ENCODE measurements at places on chromosomes 5 and 9.

DNA sequence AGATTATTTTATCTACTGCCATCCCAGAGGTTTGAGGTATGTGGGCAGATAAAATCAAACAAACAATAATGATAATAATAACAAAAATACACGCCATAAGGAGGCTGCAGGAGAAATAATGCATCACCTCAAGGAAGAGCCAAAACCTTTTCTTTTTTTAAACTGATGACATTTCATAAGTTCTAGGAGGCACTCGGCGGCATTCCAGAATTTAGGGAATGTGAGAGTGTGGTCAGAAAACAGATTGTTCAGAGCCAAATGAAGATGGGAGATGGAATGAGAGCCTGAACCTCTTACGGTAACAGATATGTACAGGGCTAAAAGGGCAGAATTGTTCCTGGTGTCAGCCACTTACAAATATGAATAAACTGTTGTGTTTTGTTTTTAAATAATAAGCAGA lies 615.0 kb upstream of the CHD1 start:
- DNase-seq = no peak

- no peak for DNase-seq
These were observed 8.8 kb upstream of the FCN2 start for GRCh38 chr9:134871697-134872340.

DNA sequence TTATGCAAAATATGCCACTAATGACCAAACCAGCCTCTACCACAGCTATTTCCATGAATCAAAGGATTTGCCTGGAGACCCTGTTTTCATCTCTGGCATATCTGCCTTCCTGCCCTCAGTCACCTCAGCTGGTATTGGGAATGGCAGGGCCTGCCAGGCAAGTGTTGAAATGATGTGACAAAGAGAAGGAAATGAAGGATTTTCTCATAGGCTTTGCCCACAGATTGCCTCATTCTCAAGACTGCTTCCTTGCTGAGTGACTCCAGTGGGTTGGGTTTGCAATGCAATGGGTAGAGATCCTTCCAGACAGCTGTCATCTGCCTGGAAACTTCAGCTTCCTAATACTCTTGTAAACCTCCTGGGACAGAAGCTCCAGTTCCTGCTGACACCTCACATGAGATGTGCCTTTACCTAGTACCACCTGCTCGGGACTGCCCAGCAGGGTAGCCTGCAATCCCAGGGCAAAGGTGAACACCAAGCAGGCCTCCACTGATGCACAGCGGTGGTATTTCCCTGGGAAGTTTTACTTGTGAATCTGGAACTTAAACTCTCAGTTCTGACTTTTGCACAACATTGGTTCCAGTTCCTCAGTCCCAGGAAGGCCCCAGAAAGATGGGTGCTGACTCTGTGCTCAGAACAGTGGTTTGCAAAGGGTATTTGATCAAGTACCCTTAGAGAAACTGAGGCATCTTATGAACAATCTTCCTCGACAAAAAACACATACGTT lies 64.8 kb upstream of the SLC1A1 start:
- DNase-seq = no peak

DNA sequence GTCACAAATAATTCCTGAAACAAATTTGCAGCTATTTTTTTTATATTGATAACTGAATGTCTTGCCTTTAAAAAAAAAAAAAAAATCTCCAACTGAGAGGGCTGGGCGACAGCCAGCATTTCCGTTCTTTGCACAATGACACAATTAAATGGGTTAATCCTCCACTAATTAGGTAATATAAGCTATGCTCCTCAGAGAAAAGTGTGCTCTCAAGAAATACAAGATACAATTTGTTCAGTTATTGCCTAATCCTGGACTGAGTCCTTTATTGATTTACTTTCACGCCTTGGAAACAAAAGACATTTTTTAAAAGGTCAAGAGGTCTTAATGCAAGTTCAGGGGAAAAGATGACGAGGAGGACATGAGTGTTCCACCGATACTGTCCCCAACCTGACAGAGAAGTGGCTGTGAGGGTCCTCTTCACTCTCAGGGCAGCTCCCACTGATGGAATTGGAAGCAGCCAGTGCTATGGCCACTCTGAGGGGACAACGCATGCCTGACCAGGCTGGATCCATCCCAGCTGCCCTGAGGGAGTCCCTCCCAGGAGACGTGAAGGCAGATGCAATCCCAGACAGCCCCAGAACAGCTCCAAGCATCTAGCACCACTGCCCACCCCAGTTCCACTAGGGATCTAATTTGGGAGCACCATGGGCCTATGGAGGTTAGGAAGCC lies 220.7 kb downstream of the GNA14 start:
- DNase-seq = no peak

DNA sequence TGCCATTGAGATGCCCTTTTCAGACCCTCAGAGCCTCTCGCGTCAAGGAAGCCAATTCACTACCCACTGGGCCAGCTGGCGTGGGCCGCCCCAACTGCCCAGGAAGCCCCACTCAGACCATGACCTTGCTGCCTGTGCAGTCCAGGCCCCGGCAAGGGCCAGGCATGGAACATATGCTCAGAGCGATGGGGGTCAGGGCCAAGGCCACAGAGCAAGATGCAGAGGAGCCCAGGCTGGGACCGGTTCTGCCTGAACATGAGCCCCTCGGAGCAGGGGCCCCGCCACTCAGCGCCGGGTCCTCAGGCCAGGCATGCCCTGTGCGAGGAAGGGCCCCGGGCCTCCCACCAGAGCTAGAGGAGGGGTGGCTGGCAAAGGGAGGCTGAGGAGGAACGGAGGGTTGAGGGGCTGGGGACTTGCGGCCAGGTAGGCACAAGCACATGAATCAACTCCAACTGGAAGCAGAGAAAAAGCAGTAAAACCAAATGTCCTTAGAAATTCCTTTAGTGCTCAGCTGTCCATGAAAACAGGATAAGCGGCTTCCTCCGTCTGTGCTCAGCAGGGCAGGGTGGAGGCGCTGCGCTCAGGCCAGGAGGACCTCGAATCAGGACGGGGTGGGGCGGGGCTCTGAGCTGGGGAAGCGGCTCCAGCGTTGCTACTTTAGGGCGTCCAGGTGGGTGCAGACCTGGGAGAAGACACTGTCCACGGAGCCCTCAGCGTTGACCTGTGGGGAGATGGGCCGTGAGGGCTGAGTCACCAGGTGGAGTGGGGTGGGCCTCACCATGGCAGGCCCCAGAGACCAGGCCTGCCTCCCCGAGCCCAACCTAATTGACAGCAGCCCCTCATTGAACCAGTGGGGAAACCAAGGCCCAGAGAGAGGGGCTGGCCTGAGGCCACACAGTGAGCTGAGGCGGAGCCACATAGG lies 9.9 kb downstream of the AK1 start:
- DNase-seq = no peak

DNA sequence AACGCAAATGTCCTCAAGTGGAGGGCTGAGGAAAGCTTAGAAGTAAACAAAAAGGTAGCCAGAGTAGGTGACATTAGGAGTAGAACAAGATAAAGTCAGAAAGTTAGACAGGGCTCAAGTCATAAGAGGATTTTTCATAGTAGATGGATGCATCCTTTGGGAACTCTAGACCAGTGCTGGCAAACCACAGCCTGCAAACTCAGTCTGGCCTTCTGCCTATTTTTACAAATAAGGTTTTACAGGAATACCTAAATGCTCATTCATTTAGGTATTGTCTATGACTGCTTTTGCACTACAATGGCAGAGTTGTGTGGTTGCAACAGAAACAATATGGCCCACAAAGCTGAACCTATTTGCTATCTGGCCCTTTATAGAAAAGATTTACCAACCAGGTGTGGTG lies 116.0 kb upstream of the HMHB1 start:
- DNase-seq = no peak

DNA sequence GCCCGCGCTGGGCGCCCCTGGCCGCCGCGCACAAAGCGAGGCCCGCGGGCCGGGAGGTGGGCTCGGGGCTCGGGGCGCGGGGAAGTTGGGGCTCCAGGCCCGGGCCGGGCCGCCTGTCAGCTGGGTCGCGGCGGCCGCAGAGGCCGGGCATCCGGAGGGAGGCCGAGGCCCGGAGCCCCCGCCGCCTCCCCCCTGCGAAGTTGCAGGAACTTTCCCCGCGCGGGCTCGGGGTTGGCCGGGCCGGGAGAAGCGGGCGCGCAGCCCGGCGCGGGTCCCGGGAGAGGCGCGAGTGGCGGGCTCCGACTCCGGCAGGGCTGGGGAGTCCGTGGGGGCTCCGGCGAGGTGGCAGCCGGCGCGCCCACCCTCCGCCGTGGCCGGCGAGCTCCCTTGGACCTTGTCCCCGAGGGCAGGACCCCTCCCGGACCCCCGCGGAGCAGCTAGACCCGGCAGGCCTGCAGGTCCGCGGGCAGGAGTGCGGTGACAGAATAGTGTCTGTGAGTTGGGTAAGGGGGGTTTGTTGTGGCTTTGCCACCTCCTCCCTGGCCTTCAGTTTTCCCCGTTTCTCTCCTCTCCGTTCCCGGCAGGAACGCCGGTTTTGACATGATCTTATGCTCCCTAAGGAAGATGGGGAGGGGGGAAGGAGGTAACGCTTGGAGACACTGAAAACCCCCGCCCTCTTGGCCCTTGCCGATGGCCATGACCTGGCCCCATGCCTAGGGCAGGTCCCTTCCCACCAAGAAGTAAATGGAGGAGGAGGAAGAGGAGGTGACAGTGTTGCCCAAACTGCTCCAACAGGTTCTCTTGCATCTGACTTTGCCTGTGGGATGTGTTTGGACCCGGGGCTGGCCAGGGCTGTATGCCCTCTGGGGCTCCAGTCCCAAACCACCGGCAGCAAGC lies 942 bp downstream of the PHF2 start:
- DNase-seq = no peak

DNA sequence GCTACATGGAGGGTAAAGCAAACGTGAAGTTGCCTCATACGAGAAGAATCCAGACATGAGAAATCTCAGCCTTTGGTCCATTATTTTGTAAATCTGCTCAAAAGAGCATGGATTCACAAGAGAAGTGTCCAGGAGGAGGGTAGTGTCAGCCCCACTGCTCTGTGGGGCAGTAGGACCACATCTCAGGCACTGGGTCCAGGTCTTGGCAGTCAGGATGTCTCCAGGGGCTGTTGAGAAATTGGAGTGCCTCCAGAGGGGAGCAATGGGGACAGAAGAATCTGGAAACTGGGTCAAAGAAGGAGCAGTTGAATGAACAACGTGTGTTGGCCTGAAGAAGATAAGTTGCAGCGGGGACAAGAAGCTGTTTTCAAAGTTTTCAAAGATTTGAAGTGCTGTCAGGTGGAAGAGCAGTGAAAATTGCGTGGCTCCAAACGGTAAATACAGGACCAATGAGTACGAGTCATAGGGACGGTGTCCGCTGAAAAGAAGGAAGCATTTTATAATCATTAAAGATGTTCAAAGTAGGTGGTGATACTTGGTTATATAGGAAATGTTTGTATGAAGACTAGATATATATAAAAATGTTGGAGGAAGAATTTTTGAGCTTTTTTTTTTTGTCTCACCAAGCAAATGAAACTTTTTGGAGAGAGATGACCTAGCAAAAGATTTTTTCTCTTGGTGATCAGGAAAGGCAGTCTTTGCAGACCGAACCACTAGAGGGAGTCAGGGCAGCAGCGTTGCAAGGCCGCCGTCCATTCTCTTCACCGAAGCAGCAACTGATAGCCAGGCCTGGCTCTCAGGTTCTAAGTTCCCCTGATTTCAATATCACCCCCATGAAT lies 57.1 kb upstream of the ZBED3 start:
- peak; percentile 2 for DNase-seq

GRCh38 chr5:135027697-135028615 lies 6.1 kb downstream of the PITX1 start:
- DNase-seq = no peak

DNA sequence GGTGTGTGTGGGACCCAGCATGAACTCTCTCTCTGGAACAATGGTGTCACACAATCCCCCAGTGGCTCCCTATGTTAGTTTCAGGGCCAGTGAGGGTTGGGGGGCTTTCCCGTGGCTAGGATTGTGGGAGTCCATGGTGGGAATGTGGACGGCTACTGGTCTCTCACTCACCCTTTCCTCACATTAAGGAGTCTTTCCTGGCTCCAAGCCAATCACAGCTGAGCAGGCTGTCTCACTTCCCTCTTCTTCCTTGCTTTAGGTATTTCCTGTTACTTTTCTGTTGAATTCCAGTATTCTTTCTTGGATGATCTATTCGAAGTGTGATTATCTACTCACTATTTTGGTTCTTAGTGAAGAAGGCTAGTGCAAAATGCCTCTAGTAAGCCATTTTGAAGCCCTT lies 324.4 kb upstream of the MPDZ start:
- DNase-seq = no peak

- no peak for DNase-seq
These were observed 39.4 kb downstream of the KLF9 start for GRCh38 chr9:70374962-70375618.

DNA sequence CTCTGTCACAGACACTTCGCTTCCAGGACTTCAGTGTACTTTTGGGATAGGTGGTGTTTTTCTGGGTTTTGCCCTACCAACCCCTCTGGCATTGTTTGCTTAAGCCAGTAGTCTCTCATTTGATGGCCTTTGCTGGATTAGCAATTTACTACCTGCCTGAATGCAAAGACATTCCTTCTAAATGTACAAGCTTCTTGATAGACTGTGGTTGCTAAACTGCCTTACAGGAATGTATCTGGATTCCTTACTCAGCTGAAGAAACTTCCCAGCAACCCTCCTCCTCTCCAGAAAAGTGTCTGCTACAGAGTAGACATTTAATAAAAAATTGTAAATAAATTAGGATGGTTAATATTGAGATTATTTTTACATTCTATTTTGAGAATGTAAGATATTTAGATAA lies 1916.7 kb downstream of the EFNA5 start:
- no peak for DNase-seq

GRCh38 chr5:151581812-151582583 lies 9.1 kb downstream of the FAT2 start:
- no peak for DNase-seq

- DNase-seq = no peak
These were observed 147.9 kb downstream of the MACROH2A1 start for GRCh38 chr5:135251093-135251492.

DNA sequence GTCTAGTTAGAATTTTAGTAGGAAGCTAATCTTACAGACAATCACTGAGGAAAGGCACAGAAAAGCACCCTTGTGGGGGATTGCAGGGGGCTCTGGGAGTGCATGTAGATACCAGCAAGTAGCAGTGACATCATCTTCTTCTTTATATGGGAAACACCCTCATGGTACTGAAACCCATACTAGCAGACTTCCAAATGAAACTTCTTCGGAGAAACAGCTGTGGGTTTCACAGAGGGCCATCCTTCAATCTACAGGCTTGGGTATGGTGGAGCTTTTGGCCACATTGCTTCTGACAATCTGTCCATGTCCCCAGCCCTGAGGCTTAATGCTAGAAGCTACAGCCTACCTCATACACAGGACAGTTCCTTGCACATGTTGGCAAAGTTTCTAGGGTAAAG lies 165.2 kb upstream of the NFIB start:
- DNase-seq = no peak

- DNase-seq = no peak
These were observed 4.0 kb downstream of the MYOZ3 start for GRCh38 chr5:150665044-150665443.

DNA sequence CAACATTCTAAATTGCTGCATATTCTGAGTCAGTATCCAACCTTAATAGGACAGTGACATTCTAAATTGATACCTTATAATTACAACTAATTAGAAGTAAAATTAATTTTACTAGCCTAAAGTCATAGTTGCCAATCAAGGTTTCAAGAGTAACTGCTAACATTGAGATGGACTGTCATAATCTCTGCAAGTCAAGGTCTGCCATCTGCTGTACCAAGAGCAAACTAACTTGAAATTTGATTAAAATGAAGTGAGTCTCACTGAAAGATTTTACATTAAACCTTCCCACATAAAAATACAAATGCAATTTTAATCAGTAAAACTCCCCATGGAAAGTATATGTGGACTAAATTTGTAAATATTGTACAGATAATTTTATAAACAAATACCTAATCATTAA lies 235.3 kb downstream of the PRDM9 start:
- DNase-seq = no peak
